ENCODE measurements at places on chromosomes 6 and 20.

DNA sequence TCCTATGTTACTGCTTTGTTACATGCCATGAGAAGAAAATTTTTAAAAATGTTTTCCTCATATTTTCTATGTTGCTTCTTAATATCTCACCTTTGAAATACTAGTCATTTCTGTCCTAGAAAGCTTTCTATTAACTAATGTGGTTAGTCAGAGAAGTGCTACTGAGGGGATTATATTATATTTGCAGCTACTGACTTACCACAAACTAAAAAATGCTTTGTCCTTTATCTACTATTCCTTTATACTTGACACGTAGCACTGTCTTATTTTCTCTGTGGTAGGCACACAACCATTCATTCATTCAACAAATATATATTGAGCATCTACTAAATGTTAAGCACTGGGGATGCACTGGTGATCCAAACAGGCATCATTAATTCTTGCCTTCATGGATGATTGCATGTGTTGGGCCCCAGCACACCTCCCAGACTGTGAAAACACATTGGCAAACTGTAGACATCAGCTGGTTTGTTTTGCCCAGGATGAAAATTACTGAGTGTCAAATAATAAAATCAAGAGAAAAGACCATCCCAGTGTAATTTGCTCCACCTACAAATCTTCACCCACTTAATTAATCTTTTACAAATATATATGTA, 10.7 kb upstream of the MLIP start:
- no peak for DNase-seq

DNA sequence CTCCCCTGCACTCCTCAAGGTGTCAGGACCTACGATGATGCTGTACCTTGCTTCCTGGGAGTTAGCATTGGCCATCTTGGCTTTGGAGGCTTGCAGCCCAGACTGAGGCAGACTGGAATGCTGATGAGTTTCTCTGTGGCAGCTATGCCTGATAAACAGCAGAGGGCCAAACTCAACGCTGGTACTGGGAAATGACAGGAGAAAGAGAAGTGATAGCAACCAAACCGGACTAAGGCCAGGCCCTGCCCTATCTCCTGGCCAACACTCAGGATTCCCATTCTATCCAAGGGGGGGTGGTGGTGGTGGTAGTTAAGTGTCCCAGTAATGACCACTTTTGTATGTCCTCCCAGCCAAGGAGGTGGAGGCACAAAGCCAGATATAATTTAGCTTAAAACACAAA, 90.0 kb upstream of the DTNBP1 start:
- DNase-seq, result no peak

DNA sequence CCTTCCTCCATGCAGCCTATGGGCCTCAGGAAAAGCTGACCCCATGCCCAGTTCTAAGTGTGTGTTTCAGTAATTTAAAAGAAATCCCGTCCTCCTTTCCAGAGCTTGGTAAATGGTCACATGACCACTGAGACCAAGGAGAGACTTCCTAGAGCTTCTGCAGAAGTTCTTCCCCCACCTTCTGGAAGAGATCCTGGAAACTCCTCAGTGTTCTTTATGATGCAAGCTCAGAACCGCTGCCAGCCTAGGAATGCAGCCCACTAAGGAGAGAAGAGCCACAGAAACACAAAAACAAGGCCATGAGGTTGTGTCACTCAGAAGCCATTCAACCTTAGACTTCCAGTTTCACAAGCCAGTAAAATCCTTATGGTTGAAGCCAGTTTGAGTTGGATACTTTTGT, 348.4 kb downstream of the TPBG start:
- DNase-seq, result no peak

DNA sequence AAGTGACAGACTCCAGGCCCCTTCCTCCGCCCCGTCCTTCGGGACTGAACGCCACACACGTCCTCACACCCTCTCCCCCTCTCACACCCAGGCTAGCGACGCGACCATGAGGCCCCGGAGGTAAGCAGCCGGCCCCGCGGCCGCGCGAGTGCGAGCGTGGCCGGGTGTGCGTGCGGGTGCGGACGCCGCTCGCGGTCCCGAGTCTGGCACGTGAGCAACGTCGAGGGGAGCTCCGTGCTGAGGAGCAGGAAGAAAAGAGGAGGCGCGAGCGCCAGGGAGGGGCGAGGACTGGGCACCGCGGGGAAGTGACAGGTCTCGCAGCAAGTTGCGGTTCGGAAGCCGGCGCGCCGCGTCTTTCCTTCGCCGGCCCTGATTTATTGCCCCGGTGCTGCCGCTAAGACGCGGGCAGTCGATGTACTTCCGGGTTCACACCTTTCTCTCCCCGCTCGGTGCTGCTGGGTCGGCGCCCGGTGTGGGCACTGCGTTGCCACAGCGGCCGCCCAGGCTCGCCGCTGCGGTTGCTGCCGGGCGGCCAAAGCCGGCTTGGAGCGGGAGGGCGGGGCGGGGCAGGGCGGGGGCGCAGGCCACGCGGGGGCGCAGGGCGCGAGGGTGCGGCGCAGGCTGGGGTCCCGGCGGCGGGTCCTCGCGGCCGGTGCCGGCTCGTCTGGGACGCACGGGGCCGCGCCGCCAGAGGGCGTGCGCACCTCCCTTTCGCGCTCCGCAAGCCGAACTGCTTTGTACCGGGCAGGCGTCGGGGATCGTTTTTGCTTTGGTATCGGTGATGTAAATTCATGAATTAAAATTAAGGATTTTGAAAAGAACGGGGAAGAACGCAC, 15.8 kb upstream of the LIN28B start:
- DNase-seq, result no peak

All from T follicular helper cell (primary cell).